ENCODE measurements at places on chromosomes 4 and X. TPM values are rescaled to one million over a fixed set of nuclear protein-coding genes. Genes with fewer than 3 reads are reported as not detected.

DNA sequence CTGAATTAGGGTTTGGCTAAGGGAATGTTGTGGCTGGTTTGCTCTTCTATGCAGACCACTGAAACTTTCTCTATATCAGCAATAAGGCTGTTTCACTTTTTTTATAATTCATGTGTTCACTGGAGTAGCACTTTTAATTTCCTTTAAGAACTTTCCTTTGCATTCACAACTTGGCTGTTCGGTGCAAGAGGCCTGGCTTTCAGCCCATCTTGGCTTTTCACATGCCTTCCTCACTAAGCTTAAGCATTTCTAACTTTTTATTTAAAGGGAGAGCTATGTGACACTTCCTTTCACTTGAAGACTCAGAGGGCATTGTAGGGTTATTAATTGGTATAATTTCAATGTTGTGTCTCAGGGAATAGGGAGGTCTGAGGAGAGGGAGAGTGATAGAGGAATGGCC is 142.3 kb downstream of the SHROOM4 start:
- DNase-seq = no peak

DNA sequence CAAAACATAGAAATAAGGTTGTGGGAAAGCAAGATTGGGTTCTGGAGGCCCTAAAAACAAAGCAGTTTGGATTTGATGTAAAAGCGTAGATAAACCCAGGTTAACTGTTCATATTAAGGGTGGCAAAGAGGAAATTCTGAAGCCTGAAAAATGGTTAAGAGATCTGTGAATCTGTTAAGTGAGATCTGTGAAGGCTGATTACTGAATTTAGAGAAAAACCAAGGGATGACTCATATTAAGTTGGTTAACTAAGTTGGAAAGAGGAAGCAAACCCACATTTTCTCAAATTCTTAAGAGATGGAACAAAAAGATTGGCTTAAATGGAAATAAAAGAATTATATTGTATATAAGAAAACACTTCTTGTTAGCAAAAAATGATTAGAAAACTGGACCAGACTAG is 22.8 kb downstream of the GPAT3 start:
- DNase-seq = no peak

GRCh38 chrX:84339507-84340364 is 151.7 kb upstream of the RPS6KA6 start:
- no peak for DNase-seq

- no peak for DNase-seq
Measured at GRCh38 chr4:46524751-46525150, 134.8 kb upstream of the GABRA2 start.

DNA sequence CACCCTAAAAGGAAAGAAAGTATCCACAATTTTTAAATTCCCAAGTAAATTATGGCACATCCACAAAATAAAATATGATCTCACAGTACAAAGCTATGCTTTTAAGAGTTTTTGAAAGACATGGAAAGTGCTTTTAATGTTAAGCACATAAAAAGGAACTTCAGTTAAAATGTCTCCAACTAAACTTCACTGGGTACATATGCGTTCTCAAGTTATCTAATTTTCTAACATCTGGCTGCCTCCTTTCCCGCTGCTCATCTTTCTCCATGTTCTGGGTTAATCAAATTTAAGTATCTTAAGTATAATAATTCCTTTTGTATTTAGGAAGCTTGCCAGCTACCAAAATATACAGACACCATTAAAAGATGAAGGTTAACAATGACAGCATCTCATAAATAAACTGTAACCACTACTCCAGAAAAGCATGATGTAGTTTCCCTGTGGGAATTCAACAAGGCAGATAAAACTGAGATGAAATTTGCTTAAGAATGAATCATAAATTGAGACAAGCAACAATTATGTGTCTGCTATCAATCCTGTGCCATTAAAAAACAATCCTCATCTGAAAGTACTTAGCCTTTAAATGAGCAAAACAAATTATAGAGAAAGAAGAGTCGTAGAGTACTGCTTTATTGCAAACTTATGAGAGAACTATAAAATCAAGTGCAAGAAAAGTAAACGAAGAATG is 25.1 kb downstream of the PRSS12 start:
- DNase-seq = no peak

Gene CENPVL1
- total RNA-seq = not detected

Gene RXFP1
- not detected for total RNA-seq

Gene RS1
- total RNA-seq = not detected

Gene SYNPO2
- total RNA-seq = 20.9 TPM

Gene GABRQ
- not detected for total RNA-seq

Gene RAB39B
- 0.36 TPM for total RNA-seq

Gene PRKG2
- total RNA-seq = 0.88 TPM

All from osteoblast (primary cell).